ENCODE measurements at places on chromosomes 2 and 18. TPM values are rescaled to one million over a fixed set of nuclear protein-coding genes. Genes with fewer than 3 reads are reported as not detected.

GRCh38 chr2:25608718-25609117 is 64.7 kb downstream of the DTNB start:
- no peaks in the 10 kb centered on the region for H3K27me3 ChIP-seq
- no peak for DNase-seq
- H3K36me3 ChIP-seq = no peaks in the 10 kb centered on the region
- no peak overlapping the region for H3K4me3 ChIP-seq

DNA sequence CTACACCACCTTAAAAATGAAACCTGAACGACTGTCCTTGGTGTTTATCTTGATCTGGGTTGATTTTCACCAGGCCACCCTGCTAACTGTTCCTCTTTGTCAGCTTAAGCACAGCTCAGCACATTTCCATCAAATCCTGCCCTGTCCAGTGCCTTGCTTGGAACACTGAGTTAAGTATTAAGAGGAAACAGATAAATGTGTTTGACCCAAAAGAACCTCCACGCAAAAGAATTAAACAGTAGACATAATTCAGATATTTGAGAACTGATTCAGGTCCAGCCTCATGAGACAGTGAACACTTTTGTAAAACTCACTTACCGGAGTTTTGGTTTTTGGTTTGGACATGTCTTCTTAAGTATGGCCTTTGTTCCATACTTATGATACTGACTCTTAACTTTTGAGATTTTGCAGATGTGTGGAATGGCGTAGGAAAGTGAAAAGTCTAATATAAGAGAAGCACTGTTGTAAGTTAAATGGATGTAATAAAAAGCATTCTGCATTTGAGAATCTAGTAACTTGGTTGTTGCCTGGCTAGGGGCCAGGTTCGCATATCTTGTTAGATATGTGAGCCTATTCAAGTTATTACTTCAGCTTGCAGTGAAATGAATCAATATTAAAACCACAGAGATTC is 88.9 kb upstream of the SERPINE2 start:
- no peak overlapping the region for H3K4me3 ChIP-seq
- H3K27ac ChIP-seq = no peak overlapping the region
- H3K36me3 ChIP-seq = no peaks in the 10 kb centered on the region

Gene ARMC9
- 2.0 TPM for total RNA-seq

GRCh38 chr2:101467306-101467705 is 7.6 kb downstream of the RFX8 start:
- H3K27ac ChIP-seq = no peak overlapping the region
- H3K27me3 ChIP-seq = no peaks in the 10 kb centered on the region
- peaks cover 13% of the 10 kb centered on the region for H3K4me1 ChIP-seq
- DNase-seq = no peak

DNA sequence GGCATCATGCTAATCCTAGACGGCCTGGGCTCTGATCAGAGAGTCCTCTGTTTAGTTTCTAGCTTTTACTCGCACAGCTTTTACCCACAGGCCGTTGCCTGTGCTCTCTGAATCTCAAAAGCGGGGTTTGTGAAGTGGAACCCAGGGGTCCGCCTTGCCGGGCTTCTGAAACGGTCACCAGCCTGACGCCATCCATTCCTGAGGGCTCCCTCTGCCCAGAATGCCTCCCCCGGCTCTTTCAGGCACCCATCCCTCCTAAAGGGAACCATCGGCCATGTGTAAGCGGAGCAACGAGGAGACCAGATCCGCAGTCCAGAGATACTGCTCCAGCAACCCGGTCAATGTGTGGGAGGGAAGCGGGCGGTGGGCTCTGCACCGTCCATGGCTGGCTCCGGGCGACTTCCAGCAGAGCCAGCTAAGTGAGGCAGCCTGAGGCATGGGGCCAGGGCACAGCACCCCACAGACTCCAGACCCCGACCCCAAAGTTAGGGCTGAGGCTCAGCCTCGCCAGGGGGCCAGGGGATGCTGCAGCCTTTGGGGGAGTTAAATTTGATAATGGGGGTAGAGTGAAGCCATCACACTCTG is 28.8 kb downstream of the SALL3 start:
- no peaks in the 10 kb centered on the region for H3K36me3 ChIP-seq
- DNase-seq = no peak
- H3K4me3 ChIP-seq = no peak overlapping the region
- H3K27ac ChIP-seq = no peak overlapping the region

DNA sequence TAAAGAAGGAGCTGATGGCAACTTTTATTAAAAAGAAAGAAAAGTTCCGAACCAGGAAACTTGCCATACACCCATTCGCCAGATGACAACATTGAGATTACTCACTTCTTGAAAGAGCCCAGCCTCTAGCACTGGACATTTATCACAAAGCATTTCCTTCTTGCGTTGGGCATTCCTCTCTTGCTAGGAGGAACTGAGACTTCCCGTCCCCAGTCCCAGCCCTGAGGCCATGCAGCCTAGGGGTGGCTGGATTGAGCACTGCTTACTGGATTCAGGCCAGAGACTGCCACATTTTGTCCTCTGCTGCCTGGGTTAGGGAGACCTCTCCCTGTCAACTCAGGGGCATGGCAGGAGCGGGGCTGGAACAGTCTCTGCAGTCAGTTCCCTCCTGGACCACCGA is 80.1 kb downstream of the SDC1 start:
- H3K36me3 ChIP-seq = no peaks in the 10 kb centered on the region
- H3K27me3 ChIP-seq = no peaks in the 10 kb centered on the region
- no peak overlapping the region for H3K27ac ChIP-seq

DNA sequence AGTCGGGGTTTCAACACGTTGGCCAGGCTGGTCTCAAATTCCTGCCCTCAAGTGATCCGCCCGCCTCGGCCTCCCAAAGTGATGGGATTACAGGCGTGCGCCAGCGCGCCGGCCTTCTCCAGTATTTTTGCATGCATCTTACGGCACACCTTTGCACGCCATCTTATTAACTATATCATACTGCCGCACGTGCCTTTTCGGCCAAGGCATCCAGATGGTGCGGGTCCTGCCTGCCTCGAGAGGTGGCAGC is 765 bp upstream of the ING5 start:
- peak; percentile 82 for DNase-seq
- peaks cover 17% of the 10 kb centered on the region for H3K36me3 ChIP-seq
- peak overlapping the region; percentile 79 for H3K4me3 ChIP-seq
- no peaks in the 10 kb centered on the region for H3K27me3 ChIP-seq

Gene REEP1
- 34.2 TPM for total RNA-seq

Gene SCTR
- not detected for total RNA-seq

DNA sequence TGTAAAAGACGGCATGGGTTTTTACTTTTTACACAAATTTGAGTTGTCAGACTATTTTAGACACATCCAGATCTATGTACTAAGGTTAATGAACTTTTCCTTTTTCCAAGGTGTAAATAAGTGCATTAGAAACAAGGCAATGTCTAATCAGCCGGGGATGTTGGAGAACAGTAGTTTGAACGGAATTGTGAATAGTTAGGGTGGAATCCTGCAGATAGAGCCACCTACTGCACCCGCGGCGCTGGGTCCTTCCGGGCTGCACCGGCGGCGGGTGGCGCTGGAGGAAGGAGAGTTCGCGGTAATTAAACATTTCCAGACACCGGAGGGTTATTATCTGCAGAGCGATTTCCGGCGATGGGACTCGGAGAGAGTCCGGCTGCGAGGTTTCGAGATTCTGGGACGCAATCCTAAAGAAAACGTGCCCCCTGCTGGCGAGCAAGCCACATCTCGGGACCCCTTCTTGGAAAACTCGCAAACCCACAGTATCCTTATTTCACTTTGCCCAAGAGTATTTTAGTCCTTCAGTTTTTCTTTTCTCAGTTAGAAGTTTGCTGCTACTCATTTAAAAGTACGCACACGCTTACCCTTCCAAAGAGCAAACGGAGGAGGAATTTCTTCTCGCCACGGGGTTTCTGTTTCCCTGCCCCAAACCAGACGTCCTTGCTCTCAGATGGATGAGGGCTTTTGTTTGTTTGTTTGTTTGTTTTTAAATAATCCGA is 4.5 kb upstream of the OSR1 start:
- peak; percentile 84 for DNase-seq
- H3K4me1 ChIP-seq = no peaks in the 10 kb centered on the region
- H3K36me3 ChIP-seq = no peaks in the 10 kb centered on the region
- H3K27me3 ChIP-seq = no peaks in the 10 kb centered on the region

All from right atrium auricular region (tissue), 2 donors.